ENCODE measurements at places on chromosomes 11 and 22. TPM values are rescaled to one million over a fixed set of nuclear protein-coding genes. Genes with fewer than 3 reads are reported as not detected.

The DNAJB13 gene
- total RNA-seq: 6.7 TPM

The HTR3B gene
- total RNA-seq: 0.11 TPM

The SLC25A18 gene
- total RNA-seq: 1.1 TPM

The TSPAN4 gene
- total RNA-seq: 110 TPM

DNA sequence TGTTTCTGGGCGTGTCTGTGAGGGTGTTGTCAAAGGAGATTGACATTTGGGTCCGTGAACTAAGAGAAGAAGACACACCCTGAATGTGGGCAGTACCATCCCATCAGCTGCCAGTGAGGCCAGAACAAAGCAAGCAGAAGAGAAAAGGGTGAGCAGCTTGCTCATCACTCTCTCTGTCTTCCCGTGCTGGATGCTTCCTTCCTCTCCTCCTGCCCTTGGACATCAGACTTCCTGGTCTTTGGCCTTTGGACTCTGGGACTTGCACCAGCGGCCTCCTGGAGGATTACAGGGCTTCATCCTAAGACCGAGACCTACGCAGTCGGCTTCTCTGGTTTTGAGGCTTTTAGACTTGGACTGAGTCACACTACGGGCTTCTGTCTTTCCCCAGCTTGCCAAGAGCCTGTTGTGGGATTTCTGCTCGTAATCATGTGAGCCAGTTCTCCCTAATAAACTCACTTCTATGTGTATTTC lies 18.8 kb downstream of the APOL2 start:
- peak; percentile 55 for ATAC-seq

- ATAC-seq: no peak
Measured at GRCh38 chr11:110631551-110631950, 80.7 kb downstream of the ARHGAP20 start.

DNA sequence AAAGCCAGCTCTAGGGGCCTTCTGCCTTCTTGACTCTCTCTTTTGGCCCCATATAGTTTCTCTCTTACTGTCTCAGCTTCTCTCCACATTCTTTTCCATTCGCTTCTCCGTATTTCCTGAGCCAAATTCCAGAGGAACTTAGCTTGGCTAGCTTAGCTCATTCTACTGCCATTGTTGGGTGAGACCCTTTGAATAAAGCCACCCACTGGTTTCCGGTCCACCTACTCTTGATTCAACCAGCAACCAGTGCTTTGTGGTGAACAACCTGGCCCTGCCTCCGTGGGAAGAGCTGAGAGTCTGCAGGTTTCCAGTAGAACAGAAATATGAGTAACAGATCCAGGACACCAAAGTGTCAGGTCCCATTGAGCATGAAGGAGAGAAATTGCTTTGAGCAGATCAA lies 81.3 kb upstream of the ARHGAP20 start:
- ATAC-seq: no peak

- ATAC-seq: no peak
Measured at GRCh38 chr22:43257549-43257948, 70.6 kb upstream of the TTLL12 start.

- no peak for ATAC-seq
Measured at GRCh38 chr11:60064111-60064510, 7.6 kb downstream of the MS4A3 start.

Data from motor neuron (in vitro differentiated cells).